AG04449 (cell line): ENCODE measurements at places on chromosomes 1 and 21.

DNA sequence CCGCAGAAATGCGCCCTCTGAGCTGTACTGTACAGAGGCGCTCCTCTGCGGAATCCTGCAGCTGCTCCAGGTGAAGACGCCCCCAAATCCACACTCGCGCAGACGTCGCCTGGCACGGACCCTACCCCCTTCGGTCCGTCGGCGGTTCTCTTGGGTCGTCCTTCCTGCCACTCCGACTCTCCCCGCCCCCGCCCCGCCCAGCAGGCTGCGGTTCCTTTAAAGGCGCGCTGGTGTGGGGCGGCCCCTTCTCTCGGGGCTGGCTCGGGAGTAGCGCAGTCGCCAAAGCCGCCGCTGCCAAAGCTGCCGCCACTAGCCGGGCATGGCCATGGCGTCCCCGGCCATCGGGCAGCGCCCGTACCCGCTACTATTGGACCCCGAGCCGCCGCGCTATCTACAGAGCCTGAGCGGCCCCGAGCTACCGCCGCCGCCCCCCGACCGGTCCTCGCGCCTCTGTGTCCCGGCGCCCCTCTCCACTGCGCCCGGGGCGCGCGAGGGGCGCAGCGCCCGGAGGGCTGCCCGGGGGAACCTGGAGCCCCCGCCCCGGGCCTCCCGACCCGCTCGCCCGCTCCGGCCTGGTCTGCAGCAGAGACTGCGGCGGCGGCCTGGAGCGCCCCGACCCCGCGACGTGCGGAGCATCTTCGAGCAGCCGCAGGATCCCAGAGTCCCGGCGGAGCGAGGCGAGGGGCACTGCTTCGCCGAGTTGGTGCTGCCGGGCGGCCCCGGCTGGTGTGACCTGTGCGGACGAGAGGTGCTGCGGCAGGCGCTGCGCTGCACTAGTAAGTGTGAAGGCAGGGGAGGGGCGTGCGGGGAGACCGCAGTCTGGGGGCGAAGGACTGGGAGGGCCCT lies at the start of gene RASSF5:
TSS of gene RASSF5 (plus strand) at position 248 of the 846 bp plus-strand sequence. CDS start at position 320, 72 bp downstream.
- DNase-seq = no peak

- no peak for DNase-seq
Measured at GRCh38 chr1:156025876-156026275, 5.1 kb upstream of the SSR2 start.

GRCh38 chr1:177054542-177054941 lies 110.0 kb downstream of the ASTN1 start:
- no peak for DNase-seq

- DNase-seq = no peak
Measured at GRCh38 chr1:44315521-44315920, 39.5 kb downstream of the ERI3 start.

GRCh38 chr1:198465201-198466144 lies 75.0 kb downstream of the ATP6V1G3 start:
- peak; percentile 49 for DNase-seq

GRCh38 chr1:63813829-63814277 lies 40.0 kb downstream of the ROR1 start:
- DNase-seq = no peak

- no peak for DNase-seq
Measured at GRCh38 chr1:215543191-215543606, 23.9 kb upstream of the KCTD3 start.

GRCh38 chr1:97163591-97164275 lies 442.1 kb downstream of the PTBP2 start:
- DNase-seq = no peak

- DNase-seq = no peak
Measured at GRCh38 chr1:18557621-18558465, 72.8 kb upstream of the PAX7 start.

- DNase-seq = no peak
Measured at GRCh38 chr1:14543191-14543840, 55.2 kb upstream of the KAZN start.

DNA sequence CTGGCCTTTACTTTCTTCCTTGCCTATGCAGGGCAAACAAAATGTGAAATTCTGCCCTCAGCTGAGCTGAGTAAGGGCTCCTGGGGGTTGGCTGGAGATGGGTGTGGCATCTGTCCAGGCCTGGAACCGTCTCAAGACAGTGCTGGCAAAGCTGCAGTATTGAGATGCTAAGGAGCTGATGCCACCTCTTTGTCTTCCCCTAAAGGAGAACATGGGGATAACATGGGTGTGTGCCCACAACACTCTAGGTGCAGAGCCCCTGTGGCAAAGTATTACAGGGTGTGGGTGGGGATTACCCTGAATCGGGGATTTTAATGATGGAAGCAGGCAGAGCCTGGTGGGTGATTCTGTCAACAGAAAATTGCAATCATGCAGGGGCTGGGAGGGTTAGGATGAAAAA lies 2.5 kb upstream of the ST3GAL3 start:
- DNase-seq = no peak

DNA sequence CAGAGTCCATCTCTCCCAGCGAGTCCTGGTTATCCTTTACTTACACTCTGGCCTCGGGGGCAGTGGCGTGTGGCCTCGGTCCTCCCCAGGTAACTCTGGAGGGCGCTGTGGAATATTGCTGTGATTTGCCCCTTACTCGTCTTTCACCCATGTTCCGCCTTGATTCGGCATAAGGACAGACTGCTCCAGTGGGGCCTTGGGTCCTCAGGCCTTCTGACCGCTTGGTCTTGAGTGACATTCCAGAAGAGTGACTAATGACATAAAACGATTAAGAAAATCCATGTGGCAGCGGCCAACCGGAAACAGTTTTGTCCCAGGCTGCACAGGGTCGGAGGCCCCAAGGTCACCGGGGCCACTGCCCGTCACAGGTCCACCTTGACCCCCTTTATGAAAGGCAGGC lies 11.0 kb downstream of the ICMT start:
- DNase-seq = no peak

DNA sequence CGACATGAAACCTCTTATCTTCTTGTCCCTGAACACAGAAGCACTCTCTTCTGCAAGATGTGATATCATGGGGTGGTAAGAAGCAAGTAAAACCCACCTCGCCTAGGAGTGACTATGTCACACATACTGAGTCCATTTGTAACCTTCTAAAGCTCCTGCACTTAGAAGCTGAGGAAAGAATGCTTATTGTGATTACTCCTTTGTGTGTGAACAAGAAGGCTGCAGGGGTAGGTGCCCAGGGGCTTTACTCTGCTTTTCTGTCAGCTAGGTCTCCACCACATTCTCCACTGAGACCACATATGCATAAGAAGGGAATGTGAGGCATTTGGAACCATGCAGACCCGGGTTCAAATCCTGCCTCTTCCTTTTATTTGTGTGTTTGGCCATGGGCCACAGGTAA lies 144.3 kb downstream of the DMRTA2 start:
- DNase-seq = no peak

- DNase-seq = no peak
Measured at GRCh38 chr1:112722601-112723510, 7.7 kb upstream of the PPM1J start.

- no peak for DNase-seq
Measured at GRCh38 chr1:185520188-185520920, 203.3 kb upstream of the IVNS1ABP start.

DNA sequence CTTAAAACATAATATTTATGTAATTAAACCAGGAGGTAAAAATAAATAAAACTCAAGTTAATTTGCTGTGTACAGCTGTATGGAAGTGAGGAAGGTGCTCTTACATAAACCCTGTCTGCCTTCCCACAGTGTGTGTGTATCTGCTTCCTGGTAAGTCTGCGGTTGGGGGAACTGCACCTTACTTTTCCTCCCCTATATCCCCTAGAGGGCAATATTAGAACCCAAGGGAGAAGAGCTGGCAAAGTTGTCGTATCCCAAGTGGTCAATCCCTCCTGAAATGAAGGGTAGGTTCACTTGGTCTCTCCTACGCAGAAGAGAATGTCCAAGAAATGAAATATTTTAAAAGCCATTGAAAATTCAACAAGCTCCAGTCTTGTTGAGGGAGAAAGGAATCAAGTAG lies 17.8 kb upstream of the JAK1 start:
- DNase-seq = no peak
